ENCODE measurements at places on chromosomes 4 and X.

GRCh38 chr4:96827086-96827485, 987.2 kb downstream of the PDHA2 start:
- DNase-seq = no peak

DNA sequence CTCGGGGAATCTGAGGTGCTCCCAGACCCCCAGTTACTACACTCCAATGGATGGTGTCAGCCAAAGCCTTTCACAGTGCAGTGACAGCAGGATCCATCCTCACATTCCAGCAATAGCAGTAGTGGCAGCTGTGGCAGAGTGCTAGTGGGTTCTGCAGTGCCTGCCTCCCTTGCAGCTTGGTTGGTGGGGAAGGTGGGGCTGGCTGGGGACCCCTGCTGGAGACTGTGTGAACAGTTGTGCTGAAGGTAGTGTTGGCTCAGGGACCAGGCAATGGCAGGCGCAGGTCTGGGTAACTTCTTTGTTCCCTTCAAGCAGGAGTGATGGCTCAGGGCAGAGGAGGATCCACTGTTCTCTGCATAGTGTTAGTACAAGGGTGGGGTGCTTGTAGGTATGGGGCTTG, 343.7 kb upstream of the TRAM1L1 start:
- DNase-seq = peak; percentile 3

- DNase-seq = no peak
Observed at GRCh38 chr4:146278986-146279385, 64.6 kb downstream of the REELD1 start.

DNA sequence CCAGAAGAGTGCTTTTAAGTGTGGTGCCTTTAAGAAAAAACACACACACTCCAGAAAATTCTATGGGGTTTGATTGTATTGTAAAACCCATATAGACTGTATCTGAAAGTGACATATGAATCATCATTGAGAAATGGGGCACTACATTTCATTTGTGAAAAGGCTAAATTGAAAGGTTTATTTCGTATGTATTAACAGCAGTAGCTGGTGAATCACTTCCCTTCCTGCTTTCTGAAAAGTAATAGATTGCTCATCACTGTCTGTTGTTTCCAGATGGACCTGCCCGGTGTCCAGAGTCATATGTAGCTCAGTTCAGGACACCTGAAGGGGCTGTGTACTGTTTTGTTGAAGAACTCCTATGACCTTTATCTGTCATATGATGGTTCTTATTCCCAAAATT, 28.1 kb upstream of the HPRT1 start:
- DNase-seq = no peak

DNA sequence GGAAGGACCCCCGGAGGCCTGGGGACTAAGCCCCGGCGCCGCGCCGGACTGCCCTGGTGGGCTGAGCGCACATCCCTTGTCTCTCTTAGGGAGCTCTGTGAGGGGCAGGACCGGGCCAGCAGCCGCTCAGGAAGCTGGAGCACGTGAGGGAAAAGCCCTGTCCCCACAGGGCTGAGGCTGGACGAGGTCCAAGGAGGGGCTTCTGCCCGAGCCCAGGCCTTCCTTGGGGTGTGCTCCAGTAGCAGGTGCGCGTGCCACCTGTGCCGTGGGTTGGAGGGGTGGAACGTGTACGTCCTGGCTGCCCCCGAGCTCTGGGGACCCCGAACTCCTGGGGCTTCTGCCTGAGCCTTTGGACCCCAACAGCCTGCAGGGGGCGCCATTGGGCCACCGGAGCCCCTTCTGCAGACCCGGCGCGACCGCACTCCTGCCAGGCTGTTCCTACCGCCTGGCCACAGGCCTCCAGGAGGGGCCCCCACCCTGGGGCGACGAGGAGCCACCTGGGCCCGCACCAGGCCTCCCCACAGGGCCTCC, 27.2 kb downstream of the TACC3 start:
- DNase-seq = peak; percentile 97

DNA sequence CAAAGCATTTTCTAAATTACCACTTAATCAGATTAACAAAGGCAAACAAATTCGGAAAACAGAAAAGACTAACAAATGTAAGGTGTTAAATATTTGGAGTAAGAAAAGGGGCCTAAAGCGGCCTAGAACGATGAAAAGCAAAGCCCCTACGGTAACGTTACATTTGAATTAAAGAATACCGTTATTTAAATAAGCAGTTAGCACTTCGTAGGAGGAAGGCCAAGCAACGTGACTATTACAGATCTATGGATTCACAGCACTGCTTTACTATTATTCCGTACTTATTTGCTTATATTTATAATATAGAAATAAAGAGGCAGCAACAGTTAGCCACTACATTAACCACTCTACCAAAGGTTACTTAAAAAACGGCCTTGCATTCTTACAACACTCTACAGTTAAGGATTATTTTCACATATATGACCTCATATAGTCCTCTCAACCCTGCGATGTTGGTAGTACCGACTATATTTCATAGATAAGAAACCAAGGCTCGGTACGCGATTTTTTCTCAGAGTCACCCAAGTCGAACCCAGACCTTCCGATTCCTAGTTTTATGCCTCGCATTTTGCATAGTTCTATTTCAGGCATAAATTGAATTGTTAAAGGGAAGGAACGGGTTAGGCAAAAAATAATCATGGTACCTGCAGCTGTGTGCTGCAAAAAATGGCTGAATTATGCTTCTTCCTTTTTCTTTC, 2.9 kb downstream of the KLHL15 start:
- DNase-seq = peak; percentile 46

DNA sequence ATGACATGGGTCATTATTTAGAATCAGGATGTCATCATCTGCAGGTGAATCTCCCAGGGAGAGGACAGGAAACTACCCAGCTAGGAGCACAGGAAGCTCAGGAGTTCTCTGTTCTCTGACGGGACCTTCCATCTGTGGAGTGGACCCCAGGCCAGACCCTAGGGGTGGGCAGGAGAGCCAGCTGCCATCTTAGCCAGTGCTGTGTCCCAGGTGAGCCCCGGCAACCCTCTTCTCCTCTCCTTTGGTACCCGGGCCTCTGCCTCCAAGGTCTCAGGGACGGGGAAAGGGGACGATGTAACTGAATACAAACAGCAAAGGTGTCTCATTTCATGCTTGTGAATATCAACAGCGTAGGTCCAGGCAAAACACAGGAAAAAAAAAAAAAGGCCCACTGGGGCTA, 48.5 kb downstream of the C4orf50 start:
- DNase-seq = no peak

DNA sequence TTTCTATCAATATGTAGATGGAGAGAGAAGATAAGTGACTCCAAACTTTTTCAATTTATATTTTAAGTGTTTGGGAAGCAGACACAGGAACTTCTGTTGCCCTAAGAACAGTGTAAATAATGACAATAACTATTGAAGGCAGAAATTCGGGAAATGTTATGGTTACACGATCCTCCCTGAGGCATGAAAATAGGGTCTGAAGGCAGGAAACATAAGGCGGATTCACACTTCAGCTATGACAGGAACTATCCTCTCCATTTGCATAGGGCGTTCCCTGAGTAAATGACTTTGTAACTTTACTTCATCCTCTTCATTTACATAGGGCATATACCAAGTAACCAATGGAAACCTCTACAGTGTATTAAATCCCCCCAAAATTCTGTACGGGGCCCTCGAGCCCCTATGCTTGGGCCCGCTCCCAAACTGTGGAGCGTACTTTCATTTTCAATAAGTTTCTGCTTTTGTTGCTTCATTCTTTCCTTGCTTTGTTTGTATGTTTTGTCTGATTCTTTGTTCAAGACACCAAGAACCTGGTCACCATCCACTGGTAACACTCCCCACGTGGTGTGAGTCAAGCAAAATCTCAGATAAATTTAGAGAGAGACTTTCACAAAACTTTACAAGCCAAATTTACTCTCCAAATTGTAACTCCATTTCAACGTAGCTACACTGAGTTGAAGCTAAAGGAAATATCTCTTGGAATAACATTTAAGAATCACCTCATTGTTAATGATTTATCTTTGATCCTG, 2504.3 kb downstream of the ARAP2 start:
- DNase-seq = no peak

- DNase-seq = no peak
Observed at GRCh38 chr4:163590103-163590502, 95.6 kb downstream of the TMA16 start.

DNA sequence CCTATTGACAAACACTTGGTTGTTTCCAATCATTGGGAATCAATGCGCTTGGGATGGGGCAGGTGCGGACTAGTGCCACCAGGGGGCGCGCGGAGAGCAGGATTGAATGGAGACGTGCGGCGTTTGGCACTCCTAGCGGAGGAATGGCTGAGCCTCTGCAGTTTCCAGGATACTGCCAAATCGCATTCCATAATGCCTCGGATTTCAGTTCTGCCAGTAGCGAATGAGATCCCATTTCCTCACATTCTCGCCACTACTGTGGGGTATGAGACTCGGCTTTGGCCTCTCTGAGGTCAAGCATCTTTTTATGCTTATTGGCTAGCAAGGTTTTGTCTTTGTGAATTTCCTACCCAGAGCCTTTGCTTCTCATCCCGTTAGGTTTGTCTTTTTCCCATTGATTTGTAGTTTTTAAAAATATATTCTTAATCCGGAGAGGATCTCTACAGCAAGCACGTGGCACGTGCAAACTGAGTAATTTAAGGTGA, 28.7 kb downstream of the CLDN34 start:
- DNase-seq = peak; percentile 74

GRCh38 chrX:68163441-68163840, 269.9 kb downstream of the OPHN1 start:
- no peak for DNase-seq

GRCh38 chrX:49077941-49078340, 1.7 kb downstream of the WDR45 start:
- DNase-seq = no peak

GRCh38 chr4:1169691-1170096, 2.7 kb downstream of the SPON2 start:
- DNase-seq = no peak

DNA sequence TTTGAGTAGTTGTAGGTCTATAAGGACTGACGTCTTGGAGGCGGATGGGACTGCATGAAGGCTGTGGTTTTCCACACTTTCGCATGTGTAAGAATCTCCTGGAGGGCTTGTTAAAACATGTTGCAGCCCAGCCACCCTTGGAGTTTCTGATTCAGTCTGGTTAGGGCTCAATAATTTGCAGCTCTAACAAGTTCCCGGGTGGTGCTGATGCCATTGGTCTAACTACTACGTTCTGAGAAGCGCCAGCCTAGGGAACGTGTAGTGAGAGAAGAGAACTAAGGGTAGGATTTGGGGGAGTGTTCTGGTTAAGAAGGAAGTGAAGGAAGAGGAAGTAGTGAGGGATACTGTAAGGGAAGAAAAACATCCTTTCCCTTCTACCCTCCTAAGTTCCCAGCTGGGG, 138.9 kb downstream of the LARP7 start:
- DNase-seq = no peak
